ENCODE measurements at places on chromosomes 3 and 15.
A peak's percentile ranks its signal among the peaks of the same experiment; 100 is the strongest.

DNA sequence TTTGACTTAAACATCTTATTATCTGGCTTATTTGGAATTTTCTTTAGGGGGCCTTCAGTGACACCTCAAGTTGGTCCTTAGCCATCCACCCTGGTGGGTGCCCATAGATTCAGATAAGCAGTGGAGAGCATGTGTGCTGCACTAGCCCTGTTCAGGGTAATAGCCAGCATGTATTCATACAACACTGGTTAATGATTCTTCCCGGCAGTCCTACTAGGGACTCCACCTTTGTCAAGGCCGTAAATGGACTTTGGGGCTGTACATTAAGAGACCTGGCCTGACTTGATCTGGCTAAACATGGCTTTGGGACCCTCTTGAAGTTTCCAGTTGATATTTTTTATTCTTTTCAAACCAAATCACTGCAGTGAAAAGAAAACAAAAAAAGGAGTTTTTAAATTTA is 125.8 kb downstream of the PTPRG start:
- no peak for DNase-seq

- no peak for DNase-seq
These were observed 230.5 kb downstream of the MFSD1 start for GRCh38 chr3:159032311-159032710.

DNA sequence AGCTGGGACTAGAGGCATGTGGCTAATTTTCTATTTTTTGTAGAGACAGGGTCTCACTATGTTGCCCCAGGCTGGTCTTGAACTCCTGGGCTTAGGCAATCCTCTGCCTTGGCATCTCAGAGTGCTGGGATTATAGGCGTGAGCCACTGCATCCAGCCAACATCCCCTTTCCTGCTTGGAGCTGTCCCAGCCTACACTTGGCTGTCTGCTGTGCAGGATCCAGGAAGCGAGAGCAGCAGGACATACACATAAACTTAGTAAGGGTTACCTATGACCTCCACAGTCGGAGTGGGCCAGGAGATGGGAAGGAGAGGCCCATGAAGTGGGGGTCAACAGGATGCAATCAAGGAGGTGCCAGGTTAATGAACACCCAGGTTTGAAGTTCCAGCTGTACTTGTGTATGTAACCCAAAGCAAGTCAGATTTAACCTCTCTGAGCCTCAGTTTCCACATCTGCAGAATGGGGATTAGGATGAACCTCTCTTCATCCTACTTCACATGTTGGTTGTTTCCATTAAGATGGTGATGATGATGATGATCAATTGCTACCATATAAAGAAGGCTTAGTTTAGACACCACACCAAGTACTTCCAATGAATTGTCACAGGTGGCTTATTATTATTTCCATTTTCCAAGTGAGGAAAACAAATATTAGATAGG is 69.5 kb upstream of the OXTR start:
- DNase-seq, result no peak

DNA sequence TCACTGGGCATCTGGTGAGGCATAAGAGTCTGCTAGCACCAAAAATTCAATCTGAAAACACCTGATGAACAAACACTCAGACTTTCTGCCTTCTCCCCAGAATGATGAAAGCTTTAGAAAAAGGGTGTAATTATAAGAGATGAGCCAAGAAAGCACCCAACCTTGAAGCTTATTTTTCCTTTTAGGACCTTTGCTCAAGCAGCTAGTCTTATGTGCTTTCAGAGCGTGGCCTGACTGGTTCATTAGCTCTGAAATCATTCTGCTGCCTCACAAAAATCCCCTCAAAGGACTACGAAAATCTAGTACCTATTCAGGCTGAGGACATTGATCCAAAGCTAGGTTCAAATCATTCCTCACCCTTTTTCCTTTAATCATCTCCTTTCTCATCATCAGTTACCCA is 662.3 kb downstream of the MAGI1 start:
- no peak for DNase-seq

- no peak for DNase-seq
These were observed 25.0 kb upstream of the PRR20G start for GRCh38 chr3:127312818-127313217.

GRCh38 chr3:127911421-127911931 is 3.6 kb upstream of the KBTBD12 start:
- no peak for DNase-seq

GRCh38 chr15:97566961-97567360 is 393.5 kb upstream of the ARRDC4 start:
- no peak for DNase-seq

- no peak for DNase-seq
These were observed 21.8 kb downstream of the ATP2C1 start for GRCh38 chr3:130915567-130916292.

GRCh38 chr3:120418866-120419490 is 31.8 kb downstream of the FSTL1 start:
- peak; percentile 46 for DNase-seq

GRCh38 chr3:101292027-101292426 is 28.3 kb downstream of the IMPG2 start:
- DNase-seq, result no peak

- DNase-seq, result no peak
These were observed 60.2 kb downstream of the MAP3K13 start for GRCh38 chr3:185423178-185423577.

- no peak for DNase-seq
These were observed 274.1 kb downstream of the OTOL1 start for GRCh38 chr3:161770484-161771386.

GRCh38 chr3:36591959-36592358 is 172.4 kb downstream of the DCLK3 start:
- no peak for DNase-seq

DNA sequence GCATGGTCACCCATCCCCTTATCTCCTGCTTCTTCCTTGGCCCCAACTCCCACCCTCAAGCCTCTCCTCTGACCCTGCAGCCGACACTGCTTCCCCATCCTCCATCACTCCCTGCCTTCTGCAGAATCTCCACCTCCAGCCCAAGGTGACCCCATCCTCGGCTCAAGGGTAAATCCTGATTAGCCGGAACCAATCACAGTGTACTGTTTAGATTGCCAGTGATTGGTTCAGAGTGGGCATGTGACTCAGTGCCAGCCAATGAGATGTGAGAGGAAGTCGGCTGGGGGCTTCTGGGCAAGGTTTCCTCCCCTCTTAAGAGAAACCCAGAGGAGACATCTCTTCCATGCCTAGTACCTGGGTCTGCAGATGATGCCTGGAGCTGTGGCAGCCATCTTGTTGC is 10.3 kb downstream of the CACNA2D2 start:
- no peak for DNase-seq

DNA sequence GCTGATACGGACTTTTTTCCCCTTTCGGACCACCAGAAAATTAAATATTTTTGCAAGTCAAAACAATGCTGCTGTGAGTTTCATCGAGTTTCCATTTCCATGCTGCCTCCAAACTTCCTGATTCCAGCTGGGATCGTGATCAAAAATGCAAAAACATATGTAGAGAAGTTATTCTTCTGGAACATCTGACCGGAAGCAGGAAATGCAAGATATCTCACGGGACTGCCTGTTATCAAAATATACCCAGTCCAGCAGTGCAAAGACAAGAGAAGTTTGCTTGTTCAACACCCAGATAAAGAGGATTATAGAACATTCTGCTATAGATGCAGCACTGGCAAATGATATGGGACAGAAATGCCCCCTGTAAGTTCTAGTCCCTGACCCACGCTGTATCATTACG is 726.7 kb upstream of the NR2F2 start:
- no peak for DNase-seq

- no peak for DNase-seq
These were observed 1.1 kb downstream of the GPR27 start for GRCh38 chr3:71754610-71755253.

DNA sequence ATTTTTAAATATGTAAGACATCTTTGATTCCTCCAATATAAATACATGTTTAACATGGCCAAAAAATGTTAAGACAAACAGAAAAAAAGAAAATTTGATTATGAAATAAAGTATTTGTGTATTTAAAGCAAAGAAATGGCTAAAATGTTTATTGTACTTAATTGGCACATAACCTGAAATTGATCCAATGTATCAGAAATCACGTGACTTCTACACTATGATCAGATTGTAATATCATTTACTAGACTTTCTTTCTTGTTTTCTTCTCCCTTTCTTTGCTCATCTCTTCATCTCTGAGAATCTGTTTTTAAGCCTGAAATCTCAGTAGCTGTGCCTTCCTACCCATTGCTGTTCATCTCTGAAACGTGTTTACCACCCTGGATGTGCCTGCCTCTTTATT is 420.3 kb downstream of the RSL24D1 start:
- DNase-seq, result no peak

DNA sequence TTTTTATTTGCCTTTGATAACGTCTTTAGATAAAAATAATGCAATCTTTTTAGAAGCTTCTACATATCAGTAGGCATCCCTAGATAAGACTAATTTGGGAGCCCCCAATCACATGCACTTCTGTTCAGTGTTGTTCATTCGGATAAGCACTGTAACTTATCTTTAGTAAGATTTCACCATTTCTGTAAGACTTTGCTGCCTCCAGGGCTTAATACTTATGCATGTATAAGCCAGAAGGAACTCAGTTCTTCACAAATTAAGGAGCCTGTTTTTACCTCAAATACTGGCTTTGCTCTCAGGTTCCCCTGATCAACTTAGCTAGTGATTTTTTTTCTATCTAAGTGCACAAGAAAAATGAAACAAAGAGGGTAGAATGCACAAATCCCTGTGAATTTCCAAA is 20.3 kb downstream of the DOCK3 start:
- no peak for DNase-seq

- DNase-seq, result no peak
These were observed 26.4 kb downstream of the STOML1 start for GRCh38 chr15:73965758-73966113.

- DNase-seq, result peak; percentile 65
These were observed 57.5 kb upstream of the PRR23E start for GRCh38 chr3:127135241-127136023.

DNA sequence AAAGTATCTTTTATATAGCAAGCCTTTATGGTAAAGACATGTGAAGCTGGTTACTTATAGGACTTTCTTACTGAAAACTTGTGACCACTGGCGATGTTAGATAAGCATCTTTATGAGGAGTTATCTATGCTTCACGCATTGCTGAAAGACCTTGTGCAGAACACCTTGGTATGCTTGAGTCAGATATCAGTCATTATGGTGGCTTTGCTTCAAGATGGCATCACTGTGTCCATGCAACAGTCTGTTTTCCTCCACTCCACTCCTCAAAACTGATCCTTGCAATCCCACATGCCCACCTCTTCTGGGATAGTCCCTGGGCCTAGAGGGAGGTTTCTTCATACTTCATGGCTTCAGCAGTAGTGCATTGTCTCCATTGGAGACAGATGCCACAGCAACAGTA is 656.3 kb downstream of the ZNF385D start:
- DNase-seq, result no peak

- no peak for DNase-seq
These were observed 14.1 kb downstream of the MRPS22 start for GRCh38 chr3:139357899-139358298.

DNA sequence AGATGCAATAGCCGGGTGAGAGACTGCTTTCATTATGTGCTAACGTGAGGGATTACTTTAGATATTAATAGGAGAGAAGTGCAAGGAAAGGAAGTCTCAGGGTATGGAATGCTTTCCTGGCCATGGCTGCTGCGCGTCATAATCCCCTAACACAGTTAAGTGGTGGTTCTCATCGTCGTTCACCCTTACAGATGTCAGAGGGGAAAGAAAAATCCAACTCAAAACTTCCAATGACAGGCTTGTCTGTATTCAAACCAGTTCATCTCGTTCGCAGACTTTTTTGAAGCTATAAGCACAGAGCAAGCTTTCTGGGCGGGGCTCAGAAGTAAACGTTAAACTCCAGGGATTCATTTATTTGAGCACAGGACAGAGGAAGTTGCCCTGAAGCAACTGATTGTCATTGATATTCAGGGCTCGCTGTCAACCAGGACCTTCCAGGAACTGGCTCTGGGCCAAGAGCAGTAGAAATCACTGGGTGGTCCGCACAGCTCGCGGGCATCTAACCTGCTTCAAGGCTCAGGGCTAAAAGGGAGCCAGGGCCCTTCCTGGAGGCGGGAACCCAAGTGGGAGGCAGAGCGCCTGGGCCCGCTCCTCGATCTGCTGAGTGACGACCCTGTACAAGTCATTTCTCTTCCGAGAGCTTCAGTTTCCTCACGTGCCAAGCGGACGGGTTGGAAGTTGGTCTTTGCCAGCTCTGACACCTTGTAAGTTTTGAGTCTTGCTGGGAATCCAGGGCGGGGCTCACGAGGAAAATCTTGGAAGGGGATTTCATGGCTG is 1.1 kb upstream of the LPP start:
- DNase-seq, result peak; percentile 46

GRCh38 chr3:77746048-77746447 is 706.1 kb downstream of the ROBO2 start:
- no peak for DNase-seq

GRCh38 chr15:45378149-45378912 is at the start of gene GATM:
Gene GATM (minus strand): TSS chr15:45378544. CDS start chr15:45378453, 91 bp downstream.
- peak; percentile 70 for DNase-seq

DNA sequence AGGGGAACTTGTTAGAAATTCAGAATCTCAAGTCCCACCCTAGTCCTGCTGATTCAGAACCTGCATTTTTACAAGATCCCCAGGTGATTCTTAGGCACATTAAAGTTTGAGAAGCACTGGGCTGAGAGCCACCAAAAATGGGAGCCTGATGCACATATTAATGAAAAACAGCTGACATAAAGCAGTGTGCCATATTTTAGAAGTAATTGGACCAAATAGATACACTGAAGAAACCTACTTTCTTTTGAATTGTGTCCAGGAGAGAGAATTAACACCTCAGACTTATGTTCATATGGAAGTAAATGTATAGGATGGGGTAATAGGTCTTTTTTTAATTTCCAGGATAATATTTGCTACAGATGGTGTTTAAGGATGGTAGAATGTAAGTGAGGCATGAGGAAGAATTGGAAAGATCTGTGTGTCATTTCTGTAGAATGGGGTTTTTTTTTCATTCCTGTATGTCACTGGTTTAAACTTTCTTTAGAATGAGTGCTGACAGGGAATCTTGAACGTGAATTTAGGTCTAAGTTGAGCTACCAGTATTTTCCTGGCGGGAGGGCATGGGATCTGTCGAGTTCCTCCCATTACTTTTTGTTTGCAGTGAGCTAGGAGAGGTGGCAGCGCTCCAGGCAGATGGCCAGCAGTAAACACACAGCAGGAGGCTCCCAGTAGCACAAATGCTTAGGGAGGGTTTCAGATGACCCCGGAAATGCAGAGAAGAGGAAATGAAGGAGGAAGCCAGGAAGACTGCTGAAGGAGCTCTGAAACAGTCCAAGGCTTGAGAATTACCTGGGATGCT is 185.6 kb downstream of the PLCL2 start:
- no peak for DNase-seq

- no peak for DNase-seq
These were observed 315.2 kb downstream of the ZBTB20 start for GRCh38 chr3:114831861-114832260.
